ENCODE measurements at places on chromosomes 12 and 14. TPM values are rescaled to one million over a fixed set of nuclear protein-coding genes. Genes with fewer than 3 reads are reported as not detected.
A peak's percentile ranks its signal among the peaks of the same experiment; 100 is the strongest.

The PTPRB gene
- 36.0 TPM for polyA plus RNA-seq

DNA sequence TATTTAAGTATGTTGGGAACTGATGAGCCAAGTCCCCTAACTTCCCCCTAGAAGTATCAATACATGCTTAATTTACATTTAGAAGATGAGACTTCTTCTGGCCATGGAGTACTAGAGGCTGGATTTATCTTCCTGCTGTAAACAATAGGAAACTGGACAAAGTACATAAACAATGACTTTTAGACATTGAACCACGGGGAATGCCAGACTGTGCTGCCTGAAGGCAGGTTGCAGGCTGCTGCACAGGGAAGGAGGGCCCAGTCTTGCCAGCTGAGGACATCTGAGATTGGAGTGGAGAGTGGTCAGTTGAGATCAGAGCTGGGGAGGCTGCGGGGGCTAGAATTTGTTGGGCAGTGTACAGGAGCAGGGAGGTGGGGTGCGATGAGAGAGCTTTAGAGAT, 24.5 kb upstream of the ISM2 start:
- DNase-seq, result no peak

DNA sequence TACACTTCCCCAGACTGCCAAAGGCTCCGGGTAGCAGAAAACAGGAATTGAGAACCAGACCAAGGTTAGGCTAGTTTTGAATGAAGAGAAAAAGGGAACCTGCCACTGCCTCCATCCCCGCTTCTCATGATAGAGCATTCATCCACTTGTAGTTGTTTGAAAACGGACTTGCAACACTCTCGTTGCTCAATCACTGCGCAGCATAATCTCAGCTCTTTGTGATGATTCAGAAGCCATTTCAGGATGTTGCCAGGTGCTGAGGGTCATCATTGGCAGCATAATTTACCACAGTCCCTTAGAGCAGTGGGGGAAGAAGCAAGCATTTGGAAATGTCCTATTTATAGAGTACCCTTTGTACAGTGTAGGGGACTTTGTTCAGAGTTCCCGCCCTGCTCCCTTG, 25.6 kb downstream of the KCNK13 start:
- DNase-seq, result no peak

- DNase-seq, result peak; percentile 91
Observed at GRCh38 chr14:74712499-74713394, at the start of the genes AREL1 and FCF1. TSS of gene AREL1 (minus strand) at chr14:74713080. CDS start at chr14:74685615, 27,465 bp downstream. TSS of gene FCF1 (plus strand) at chr14:74713144. CDS start at chr14:74713198, 54 bp downstream.

DNA sequence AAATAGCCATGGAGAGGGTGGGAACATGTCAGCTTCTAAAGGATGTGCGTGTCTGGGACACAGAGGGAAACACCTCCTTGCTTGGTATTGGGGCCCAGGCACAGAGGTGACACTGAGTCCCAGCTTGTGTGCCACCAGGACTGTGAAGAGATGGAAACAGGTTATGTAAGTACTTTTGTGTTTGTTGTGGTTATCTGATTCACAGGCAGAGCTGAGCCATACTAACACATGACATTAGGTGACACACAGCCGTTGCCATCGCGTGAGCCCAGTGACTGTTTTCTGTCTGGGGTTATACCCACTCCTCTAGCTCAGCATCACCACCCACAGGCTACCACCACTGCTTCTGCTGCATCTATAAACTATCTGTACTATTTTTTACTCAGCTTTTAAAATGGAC, 12.1 kb upstream of the FLVCR2 start:
- DNase-seq, result no peak

DNA sequence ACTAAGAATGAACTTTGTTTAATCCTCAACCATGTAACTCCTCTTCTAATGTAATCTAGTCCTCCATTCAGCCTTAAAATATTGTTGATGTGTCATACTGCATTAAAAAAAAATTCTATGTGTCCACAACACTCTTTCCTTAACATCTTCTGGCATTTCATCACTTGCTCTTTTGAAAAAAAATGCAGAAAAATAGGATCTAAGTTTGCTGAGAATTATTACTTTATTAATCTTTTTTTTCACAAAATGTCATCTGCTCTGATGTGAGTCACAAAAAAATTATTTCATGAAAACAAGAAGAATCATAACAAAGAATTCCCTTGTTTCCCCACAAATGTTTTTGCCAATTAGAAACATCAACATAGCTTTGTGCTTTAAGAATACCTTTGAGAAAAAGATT, 410.1 kb upstream of the MGAT4C start:
- no peak for DNase-seq

GRCh38 chr12:46354802-46355199, 17.8 kb downstream of the SLC38A2 start:
- DNase-seq, result no peak

DNA sequence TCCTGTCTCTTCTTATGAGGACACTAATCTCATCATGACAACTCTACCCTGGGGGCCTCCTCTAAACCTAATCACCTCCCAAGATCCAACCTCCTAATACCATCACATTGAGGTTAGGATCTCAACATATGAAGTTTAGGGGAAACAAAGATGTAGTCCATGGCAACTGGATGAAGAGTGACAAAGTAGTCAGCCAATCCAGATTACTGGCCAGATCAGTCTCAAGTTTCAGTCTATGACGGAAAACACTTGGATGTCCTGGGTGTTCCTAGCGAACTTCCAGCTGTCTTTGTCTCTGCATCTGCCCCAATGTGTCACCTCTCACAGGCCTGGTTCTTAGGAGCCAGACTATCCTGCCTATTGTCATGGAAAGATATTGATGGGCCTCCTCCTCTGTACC, 630.8 kb downstream of the AACS start:
- DNase-seq, result peak; percentile 62

DNA sequence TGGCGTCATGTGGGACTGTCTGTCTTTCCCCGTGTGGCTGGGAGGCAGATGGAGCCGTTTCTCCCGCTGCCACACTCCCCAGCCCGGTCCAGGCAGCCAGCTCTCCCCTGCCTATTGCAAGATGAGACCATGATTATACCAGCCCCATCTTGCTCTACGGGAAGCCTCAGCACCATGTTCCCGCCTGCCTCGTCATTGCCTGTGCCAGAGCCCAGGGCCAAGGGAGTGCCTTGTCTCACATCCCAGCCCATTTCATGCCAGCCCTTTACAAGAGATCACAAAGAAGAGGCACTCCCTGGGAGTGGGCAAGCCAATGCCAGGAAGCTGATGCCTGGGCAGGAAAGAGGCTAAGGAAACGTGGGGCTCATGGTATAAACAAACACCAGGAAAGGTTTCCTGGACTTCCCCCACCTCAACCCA, 23.9 kb downstream of the GPR68 start:
- DNase-seq, result no peak

GRCh38 chr12:93442411-93443340, 929 bp upstream of the UBE2N start:
- no peak for DNase-seq

GRCh38 chr14:68131907-68132306, 312.3 kb downstream of the RAD51B start:
- DNase-seq, result no peak

DNA sequence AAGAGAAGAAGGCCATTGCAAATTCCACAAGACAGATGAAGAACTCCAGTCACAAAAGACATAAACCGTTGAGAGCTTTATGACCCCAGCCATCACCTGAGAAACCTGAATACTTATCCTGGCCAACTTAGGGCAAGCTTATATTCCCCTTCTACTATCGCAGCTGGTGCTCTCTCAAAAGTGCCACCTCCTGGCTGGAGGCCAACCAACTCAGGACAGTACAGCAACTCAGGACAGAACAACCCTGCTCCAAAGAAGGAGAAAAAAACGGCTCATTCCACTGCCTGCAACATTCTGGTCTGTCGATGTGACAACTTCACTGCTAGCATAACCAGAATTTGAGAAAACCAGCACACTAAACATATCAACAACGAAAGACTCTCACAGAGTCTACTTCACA, 9.7 kb upstream of the KRT6B start:
- DNase-seq, result no peak

DNA sequence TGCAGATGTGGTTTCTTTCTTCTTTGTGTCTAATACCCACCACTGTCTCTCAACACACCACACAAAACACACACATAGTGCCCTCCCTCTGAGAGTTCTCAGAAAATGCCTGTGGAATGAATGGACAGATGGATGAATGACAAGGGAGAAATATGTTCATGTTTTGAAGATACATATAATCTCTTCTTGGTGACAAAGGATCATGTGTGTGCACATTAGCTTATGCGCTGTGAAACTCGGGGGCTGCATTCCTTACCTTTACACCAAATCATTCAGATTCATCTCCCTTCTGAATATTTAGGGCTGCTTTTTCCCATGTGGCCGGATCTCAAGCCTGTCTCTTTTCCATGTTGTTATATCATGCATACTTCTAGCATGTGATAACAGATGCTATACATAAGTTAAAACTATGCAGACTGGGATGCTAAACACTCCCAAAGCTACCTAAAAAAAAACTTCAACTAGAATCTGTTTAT, 111.4 kb downstream of the EPS8 start:
- DNase-seq, result no peak

GRCh38 chr12:13163868-13164635, 32.5 kb upstream of the EMP1 start:
- no peak for DNase-seq

DNA sequence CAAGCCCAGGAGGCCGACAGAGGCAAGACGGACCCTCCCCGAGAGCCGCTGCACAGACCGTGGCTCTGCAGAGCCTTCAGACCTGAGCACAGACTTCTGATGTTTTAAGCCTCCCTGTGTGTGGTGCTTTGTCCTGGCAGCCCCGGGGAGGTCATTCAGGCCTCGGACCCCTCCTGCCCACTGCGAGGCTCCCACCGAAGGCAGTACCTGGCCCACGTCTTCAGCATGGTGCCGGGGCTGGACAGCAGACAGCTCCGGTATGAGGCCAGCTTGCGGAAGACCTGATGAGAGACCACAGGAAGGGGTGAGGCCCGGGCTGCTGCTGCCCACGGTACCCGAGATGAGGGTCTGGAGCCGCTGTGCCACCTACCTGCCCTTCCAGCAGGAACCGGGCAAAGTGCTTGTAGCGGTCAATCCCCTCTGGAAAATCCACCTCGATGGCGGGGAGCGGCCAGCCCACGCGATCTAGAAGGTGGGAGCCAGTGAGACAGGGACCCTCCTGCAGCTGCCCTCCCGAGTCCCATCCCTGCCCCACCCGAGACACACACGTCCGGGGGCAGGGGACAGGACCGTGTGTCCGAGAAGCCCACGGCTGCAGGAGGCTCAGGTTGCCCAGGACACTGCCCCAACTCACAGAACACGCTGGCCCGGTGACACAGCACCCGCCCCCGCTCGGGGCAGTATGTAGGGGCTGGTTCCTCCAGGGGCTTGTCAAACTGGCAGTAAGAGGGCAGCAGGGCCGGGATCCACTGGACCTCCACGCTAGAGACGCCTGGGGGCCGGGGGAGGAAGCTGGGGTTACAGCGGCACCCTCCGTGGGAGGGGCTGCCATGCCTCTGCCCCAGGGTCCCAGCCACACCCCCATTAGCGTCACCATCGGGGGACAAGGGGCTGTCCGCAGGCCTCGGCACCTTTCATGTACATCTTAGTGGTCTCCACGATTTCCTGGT, 35.6 kb upstream of the UBC start:
- no peak for DNase-seq

GRCh38 chr12:82434392-82434911, 76.1 kb downstream of the METTL25 start:
- DNase-seq, result no peak

The SLC10A1 gene
- 0.17 TPM for polyA plus RNA-seq

DNA sequence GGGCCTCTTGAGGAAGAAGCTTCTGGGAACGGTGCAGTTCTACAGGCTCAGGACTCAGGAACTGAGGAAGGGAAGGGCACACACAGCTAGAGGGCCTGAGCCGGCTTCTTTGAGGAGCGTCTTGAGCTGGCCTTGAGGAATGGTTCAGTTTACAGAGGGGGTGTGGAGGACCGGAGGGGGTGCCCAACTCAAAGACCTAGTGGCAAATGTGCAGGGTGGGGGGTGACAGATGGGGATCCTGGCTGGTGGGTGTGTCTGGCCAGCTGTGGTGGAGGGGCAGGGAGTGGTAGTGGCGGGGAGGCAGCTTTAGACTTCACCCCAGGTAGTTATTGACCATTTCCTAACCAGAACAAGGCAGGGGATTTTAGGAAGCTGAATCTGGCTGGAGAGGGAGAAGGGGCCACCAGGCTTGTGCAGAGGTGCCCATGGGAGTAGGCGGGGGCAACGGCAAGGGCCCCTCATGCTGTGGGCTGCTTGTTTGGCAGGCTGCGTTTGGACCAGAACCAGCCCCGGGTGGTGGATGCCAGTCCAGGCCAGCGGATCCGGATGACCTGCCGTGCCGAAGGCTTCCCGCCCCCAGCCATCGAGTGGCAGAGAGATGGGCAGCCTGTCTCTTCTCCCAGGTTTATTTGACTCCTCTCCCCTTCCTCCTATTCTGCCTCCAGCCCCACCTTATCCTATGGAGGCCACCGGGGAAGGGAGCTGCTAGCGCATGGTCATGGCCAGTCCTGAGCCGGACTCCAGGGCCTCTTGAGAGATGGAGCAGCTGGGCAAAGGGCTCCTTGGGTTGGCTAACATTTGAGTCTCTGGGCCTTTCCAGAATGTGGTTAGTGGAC, 27.8 kb downstream of the PAPLN start:
- DNase-seq, result no peak

- no peak for DNase-seq
Observed at GRCh38 chr12:77064896-77065360, 441 bp downstream of the E2F7 start.

- no peak for DNase-seq
Observed at GRCh38 chr14:85527445-85528035, 2.4 kb upstream of the FLRT2 start.

DNA sequence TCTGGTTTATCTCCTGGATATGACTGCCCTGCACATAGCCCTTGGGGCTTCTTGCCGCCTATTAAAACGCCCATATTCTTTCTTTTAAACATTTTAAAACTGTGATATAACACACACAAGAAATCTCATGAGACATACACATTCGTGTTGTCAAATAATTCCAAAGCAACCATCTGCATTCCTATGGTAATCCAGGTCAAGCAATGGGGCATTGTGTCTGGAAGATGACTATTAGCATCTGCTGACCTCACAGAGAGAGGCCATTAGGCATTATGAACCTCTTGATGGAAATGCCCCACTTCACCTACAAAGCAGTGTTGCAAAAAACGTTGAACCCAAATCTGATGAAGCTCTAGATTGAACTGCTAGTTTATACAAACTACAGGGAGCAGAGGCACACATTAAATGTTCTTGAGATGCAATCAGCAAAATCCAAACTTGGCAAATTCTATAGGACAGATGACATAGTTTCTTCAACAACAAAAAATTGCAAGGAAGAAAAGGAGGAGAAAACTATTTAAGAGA, 513.8 kb upstream of the CCDC196 start:
- no peak for DNase-seq

DNA sequence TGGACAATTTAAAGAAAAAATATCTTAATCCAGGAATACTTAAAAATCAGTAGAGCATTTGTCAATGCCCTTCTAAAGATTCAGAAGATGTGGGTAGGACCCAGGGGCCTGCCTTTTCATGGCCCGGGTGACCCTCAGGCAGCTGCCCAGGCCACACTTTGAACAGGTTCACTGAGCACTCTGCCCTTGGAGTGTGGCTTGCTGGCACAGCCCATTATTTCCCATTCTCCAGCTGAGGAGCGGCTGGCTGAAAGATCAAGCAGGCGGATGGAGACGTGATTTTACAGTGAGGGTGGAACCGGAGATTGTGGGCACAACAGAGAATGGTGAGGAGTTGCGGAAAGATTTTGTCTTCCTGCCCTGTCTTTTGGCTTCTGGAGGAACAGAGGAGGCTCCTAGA, 7.1 kb upstream of the PRPH start:
- DNase-seq, result no peak

- no peak for DNase-seq
Observed at GRCh38 chr12:52856787-52857186, 8.0 kb upstream of the KRT78 start.

The C12orf60 gene
- 2.9 TPM for polyA plus RNA-seq

The FOXN4 gene
- 0.51 TPM for polyA plus RNA-seq

GRCh38 chr12:52074971-52075724, 4.4 kb upstream of the SMIM41 start:
- no peak for DNase-seq

Data from left lung (tissue), 14 donors.